ENCODE measurements at places on chromosomes 6 and 20. TPM values are rescaled to one million over a fixed set of nuclear protein-coding genes. Genes with fewer than 3 reads are reported as not detected.

The TCFL5 gene
- total RNA-seq: 1.1 TPM

The PRKN gene
- 2.6 TPM for total RNA-seq

The CCDC170 gene
- total RNA-seq: not detected

The ZKSCAN3 gene
- 0.21 TPM for total RNA-seq

The SIM1 gene
- total RNA-seq: not detected

The NECAB3 gene
- total RNA-seq: 21.3 TPM

The MEI4 gene
- total RNA-seq: not detected

The MARCKS gene
- 42.7 TPM for total RNA-seq

The EEF1A2 gene
- total RNA-seq: 1.1 TPM

The ENPP5 gene
- 0.53 TPM for total RNA-seq

The SMLR1 gene
- not detected for total RNA-seq

The TFAP2C gene
- 4.9 TPM for total RNA-seq

The OPRM1 gene
- not detected for total RNA-seq

The R3HDML gene
- not detected for total RNA-seq

The KCNG1 gene
- total RNA-seq: 6.6 TPM

The RBBP9 gene
- 6.8 TPM for total RNA-seq

The C6orf52 gene
- total RNA-seq: not detected

The KHDC1L gene
- total RNA-seq: not detected

The LST1 gene
- 21.4 TPM for total RNA-seq

The DDX43 gene
- not detected for total RNA-seq

The ZNF337 gene
- 3.4 TPM for total RNA-seq
